K562 (cell line): ENCODE measurements at places on chromosomes 1 and 21. TPM values are rescaled to one million over a fixed set of nuclear protein-coding genes. Genes with fewer than 3 reads are reported as not detected.

The BARHL2 gene
- not detected in 2 replicates for polyA plus RNA-seq

The MIXL1 gene
- polyA plus RNA-seq = not detected in 2 replicates

The GJA4 gene
- not detected in 2 replicates for polyA plus RNA-seq

The GJB3 gene
- not detected in 2 replicates for polyA plus RNA-seq

The SPATA46 gene
- not detected in 2 replicates for polyA plus RNA-seq

The CLDN19 gene
- not detected in 2 replicates for polyA plus RNA-seq

The ZNF683 gene
- not detected in 2 replicates for polyA plus RNA-seq

The NMNAT2 gene
- polyA plus RNA-seq = not detected in 2 replicates

The AZIN2 gene
- polyA plus RNA-seq = 0.22 and 0.56 TPM in 2 replicates

The IPO13 gene
- 18.6 and 22.0 TPM in 2 replicates for polyA plus RNA-seq

The CSF3R gene
- 0.50 and 0.86 TPM in 2 replicates for polyA plus RNA-seq

The SLC16A4 gene
- polyA plus RNA-seq = 0.16 and 0.34 TPM in 2 replicates

The LPAR3 gene
- polyA plus RNA-seq = not detected in 2 replicates

The CNTN2 gene
- polyA plus RNA-seq = not detected in 2 replicates

The UTS2 gene
- polyA plus RNA-seq = 0.07 TPM in 1 of 2 replicates, not detected in the other

The CTSS gene
- 10.3 and 13.3 TPM in 2 replicates for polyA plus RNA-seq

The TRIM46 gene
- polyA plus RNA-seq = 0.11 and 0.41 TPM in 2 replicates

The GOLT1A gene
- not detected in 2 replicates for polyA plus RNA-seq

The DFFA gene
- 39.6 and 44.4 TPM in 2 replicates for polyA plus RNA-seq

The ELAPOR1 gene
- polyA plus RNA-seq = 0.15 and 1.2 TPM in 2 replicates

The SYNC gene
- 0.88 and 1.1 TPM in 2 replicates for polyA plus RNA-seq
